ENCODE measurements at places on chromosomes 12 and 14.
A peak's percentile ranks its signal among the peaks of the same experiment; 100 is the strongest.

DNA sequence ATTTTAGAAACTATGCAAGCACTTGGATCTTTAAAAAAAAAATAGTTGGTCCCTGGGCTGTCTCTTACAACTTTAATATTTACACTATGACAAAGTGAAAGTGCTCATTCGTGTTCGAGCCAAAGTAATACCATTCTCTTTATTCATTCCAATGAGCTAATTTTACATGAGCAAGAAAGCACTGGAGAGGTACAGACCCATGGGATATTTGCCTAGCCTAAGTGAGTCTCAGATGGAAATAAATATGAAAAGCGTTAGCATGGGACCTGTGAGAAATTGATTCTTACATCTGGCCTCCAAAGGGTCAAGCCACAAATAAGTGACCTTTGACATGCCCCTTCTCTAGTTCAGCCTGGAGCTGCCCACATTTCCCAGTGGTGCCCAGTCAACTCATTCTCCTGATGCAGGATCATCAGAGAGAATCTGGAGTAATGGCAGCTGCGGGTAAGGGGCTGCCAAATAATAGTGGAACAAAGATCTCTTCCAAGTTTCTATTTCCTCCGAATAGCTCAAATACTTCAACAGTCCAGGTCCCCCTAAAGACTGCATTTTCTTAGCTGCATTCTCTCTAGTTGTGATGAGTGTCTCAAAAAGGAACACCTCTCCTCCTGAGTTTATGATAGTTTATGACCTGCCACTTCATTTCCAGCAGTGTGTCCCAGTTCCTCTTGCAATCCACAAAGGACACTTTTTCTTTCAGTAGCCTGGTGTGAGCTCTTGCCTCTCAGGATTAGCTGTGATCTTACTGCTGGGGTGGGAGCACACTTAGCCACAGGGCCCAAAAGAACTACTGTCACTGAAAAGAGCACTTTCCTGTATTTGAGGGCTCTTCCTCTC lies 208.2 kb downstream of the DAD1 start:
- no peak for DNase-seq
- H3K36me3 ChIP-seq, result no peaks in the 10 kb centered on the region
- no peak overlapping the region for H3K27ac ChIP-seq
- no peak overlapping the region for H3K4me3 ChIP-seq
- no peaks in the 10 kb centered on the region for H3K27me3 ChIP-seq

DNA sequence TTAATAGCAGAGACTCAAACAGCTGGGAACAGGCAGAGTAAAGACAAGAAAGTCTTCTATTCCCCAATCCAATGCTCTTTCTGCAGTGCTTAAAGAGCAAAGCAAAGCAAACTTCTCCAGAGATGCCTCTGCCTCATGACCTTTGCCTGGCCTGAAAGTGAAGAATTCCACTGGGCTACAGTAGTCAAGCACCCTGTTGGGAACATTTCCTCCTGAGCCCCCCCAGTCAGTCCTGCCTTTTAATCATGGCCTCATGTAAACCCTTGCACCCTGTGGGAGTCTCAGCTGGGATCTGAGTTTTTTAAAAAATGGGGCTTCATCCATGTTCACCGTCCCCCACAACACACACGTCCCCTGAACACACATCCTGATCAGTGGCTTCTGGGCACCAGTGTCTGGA lies 62.7 kb upstream of the TSPAN11 start:
- no peaks in the 10 kb centered on the region for H3K27me3 ChIP-seq
- no peak overlapping the region for H3K27ac ChIP-seq
- no peaks in the 10 kb centered on the region for H3K36me3 ChIP-seq
- H3K4me1 ChIP-seq, result no peaks in the 10 kb centered on the region
- DNase-seq, result no peak

DNA sequence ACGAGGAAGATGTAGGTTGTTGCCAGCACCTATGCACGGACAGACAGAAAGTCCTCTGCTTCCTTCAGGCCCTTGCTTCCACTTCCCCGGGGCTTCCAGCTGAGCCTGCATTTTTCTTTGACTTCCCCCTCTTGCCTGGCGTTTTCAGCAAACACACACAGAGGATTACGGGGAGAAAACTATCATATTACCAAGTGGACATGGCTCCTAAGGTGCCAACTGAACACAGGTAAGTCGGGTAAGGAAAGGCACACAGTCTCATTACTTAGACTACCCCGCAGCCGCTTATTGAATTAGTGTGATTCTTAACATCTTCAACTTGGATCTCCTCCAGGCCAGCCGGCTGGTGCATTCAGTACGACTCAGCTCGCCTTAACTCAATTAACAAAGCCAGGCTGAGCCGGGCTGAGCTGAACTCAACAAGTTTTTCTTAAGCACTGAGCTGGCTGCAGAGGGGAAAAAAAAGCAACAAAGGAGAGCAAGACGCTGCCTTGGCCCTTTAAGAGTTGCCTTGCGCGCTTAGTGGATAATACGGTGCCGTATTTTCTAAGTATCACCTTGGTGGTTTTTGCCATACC lies 19.2 kb upstream of the MAP1LC3B2 start:
- H3K4me3 ChIP-seq, result no peak overlapping the region
- peak; percentile 66 for DNase-seq
- peaks cover 14% of the 10 kb centered on the region for H3K27me3 ChIP-seq
- H3K4me1 ChIP-seq, result peaks cover under 1% of the 10 kb centered on the region
- H3K36me3 ChIP-seq, result no peaks in the 10 kb centered on the region

GRCh38 chr12:18297902-18298301 lies 36.6 kb downstream of the PIK3C2G start:
- H3K27me3 ChIP-seq, result no peaks in the 10 kb centered on the region
- no peaks in the 10 kb centered on the region for H3K4me1 ChIP-seq
- no peak for DNase-seq
- no peak overlapping the region for H3K4me3 ChIP-seq
- H3K36me3 ChIP-seq, result no peaks in the 10 kb centered on the region
- no peak overlapping the region for H3K27ac ChIP-seq

DNA sequence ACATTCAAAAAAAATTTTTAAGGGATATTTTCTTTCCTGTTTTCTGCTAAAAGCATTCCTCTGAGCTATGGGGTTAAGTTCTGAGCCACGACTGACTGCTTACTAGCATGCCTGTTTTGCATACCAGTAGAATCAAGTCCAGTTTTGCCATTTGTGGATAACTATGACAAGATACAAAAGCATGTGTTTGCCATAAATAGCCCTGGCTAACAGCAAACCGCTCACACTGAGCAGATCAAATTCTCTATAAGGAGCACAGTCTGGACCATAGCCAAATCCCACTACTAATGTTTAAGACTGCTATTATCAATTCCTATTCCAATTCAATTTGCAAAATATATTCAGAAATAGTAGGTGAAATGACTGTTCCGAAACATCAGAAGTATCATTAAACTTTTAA lies 3.2 kb downstream of the CFL2 start:
- H3K27me3 ChIP-seq, result peaks cover 15% of the 10 kb centered on the region
- peaks cover 27% of the 10 kb centered on the region for H3K36me3 ChIP-seq
- H3K27ac ChIP-seq, result no peak overlapping the region
- peaks cover 6% of the 10 kb centered on the region for H3K4me1 ChIP-seq
- no peak overlapping the region for H3K4me3 ChIP-seq

- no peaks in the 10 kb centered on the region for H3K36me3 ChIP-seq
- DNase-seq, result no peak
- H3K4me3 ChIP-seq, result no peak overlapping the region
- no peak overlapping the region for H3K27ac ChIP-seq
These were observed 325.6 kb upstream of the TMEM132C start for GRCh38 chr12:127941332-127941731.
